EL (cell line): ENCODE measurements at places on chromosomes 6 and 20.
A peak's percentile ranks its signal among the peaks of the same experiment; 100 is the strongest.

DNA sequence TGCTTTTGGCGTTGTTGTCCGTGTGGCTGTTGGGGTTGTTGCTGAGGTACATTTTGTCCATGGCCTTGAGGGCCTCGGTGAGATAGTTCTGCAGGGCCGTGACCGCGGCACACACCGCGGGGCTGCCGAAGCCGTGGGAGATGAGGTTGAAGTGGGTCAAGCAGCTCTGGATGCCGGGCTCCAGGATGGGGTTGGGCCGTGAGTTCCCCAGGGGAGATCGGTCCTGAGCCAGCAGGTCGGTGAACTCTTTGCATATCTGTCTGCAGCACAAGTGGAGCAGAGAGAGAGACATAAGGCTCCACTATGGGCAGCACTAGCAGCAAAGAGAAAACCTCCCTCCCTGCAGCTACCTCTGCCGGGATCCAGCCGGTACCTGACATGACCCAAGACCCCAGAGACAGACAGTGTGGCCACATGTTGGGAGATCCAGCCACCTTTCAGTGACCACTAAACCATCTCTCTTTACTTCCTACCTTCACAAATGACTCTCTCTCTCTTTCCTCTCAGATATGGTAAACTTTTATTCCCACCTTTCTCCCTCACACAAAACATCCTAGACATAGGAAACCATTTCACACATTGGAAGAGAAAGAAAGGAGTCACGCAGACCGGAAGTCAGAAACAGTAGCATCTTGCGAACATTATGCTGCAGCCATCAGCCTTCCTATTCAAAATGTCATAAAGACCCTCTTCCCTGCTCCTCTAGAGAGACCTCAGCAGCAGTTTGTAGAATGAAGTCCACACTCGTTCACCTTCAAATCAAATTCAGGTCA is 16.2 kb downstream of the TFAP2A start:
- peak; percentile 24 for DNase-seq

DNA sequence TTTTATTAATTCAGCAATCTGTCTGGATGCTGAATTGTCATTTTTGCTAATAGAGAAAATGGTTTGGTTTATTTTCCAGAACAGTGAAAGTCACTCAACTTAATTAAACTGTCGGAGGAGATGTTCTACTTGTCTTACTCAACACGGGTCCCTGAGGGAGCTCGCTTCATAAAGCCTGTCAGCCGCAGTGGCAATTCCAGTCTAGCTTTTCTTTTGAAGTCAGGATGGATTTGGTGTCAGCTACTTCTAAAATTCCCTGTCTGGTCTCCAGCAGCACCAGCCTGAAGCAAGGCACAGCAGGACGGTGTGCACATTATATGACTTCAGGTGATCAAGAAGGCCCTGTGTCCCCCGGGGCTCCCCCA is 261.5 kb downstream of the SLC24A3 start:
- DNase-seq = no peak

DNA sequence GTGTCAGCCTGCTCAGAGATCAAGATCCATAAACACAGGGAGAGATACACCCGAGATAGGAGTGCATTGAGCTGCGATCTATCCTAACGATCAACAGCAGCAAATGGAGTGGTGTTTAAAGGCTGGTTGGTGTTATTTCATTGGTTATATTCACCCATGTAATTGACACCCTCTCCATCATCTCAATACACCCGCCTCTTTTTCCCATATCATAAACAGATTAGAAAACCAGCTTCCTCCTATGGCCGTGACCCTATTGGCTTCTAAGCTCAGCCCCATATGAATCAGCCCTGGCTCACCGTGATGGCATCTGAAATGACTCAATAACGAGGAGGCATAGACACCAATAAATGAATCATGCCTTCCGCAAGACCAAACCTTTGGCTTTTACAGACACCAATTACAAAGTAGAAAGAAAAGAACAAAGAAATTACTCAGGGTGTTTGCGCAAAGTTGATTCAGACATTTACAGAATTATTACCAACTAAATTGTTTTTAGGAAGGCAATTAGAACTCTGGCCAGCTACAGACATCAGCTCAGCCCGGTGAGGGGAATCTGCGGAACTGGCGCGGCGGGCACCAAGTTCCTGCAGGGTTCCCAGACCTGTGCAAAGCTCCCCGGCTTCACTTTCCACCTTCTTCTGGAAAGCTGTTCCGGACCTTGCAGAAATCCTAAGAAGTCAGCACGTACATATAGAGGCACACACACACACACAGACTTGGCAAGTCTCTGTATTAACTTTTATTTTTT is 11.5 kb downstream of the PMEPA1 start:
- DNase-seq = peak; percentile 99

DNA sequence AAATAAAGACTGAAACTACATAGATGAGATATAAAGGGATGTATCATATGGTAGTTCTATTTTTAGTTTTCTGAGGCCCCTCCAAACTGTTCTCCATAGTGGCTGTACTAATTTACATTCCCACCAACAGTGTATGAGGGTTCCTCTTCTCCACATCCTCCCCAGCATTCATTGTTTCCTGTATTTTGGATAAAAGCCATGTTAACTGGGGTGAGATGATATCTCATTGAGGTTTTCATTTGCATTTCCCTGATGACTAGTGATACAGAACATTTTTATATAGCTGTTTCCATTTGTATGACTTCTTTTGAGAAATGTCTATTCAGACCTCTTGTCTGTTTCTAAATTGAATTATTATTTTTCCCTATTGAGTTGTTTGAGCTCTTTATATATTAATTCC is 229.3 kb downstream of the RFPL4B start:
- peak; percentile 38 for DNase-seq

DNA sequence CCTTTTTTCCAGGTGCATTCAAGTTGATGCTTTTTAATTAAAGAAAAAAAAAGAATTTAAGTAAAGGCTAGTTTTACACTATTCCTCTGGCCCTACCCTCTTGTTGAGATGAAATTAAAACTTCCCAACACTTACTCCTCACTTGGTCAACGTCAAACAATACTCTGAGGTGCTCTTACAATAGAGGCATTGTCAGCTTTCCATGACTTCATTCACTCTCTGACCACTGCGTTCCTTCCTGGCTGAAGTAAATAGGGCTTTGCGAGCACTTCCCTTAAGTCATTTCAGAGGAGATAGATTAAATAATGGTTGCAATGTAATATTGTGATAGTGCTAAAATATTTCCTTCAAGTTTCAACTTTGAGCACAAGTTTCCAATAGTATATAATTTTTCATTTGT is 229.8 kb upstream of the CEP162 start:
- no peak for DNase-seq

GRCh38 chr6:158907931-158908330 is 88.8 kb upstream of the EZR start:
- DNase-seq = no peak

GRCh38 chr6:41894366-41895299 is 542 bp downstream of the USP49 start:
- DNase-seq = peak; percentile 28

DNA sequence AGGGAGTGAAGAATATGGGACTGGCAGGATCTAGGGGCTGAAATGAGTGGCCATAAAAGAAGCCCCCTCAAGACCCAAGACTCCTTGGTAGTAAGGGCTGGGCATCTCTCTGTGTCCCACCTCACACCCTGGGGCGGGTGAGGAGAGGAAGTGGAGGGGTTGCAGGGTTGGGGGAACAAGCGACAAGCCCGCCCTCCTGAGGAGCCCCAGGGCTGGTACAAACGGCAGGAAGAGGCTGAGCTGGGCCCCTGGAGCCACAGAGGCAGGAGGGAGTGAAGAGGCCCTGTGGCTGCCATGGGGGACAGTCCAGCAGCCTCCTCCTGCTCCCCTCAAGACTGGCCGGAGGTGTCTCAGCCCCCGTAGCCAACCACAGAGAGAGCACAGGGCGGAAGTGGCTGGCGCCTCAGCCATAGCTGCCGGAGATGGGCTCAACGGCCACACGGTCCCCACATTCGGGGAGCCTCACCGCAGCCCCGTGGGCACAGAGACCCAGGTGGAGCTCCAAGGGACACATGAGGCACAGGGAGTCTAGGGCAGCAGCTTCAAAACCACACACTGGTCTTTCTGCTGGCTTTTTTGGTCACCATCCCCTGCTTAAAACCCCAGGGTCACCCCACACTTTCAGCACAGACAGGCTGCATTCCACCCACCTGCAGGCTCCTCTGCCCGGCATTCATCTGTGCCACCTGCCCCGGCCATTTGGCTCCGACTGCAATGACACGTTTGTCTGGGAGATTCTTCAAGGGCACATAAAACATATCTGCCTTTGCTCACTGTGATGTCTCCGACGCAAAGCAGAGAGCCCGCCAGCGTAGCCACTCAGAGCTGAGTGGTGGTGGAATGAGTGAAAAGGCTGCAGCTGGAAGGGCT is 524 bp downstream of the C20orf203 start:
- DNase-seq = no peak
